ENCODE measurements at places on chromosomes 2 and 18.

- no peak for DNase-seq
Measured at GRCh38 chr2:159856760-159857159, 58.8 kb upstream of the CD302 start.

DNA sequence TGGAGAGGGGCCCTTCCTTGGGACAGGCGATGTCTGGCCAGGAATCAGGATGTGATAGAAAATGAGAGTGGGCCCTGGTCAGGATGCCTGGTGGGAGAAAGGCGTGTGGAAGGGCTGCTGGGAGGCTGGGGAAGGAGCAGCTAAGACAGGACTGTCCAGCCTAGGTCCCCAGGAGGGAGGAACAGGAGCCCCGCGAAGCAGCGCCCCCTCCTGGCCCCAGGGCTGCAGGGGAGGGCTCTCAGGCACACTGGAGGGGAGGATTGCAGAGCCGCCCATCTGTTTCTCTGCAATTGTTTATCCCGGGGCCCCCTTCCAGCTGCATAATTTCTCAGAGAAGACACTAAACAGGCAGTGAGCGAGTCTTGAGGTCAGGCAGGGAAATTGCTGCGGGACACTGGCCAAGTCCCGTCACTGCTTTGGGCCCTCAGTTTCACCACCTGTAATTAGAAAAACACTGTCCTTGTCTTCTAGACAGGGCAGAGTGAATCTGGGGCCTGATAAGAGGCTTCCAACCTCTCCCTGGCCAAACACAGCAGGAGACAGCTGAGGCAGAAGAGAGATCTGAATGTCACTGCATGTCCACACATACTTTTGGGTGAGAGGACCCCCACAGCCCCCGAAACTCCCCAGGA is 3.9 kb upstream of the NPPC start:
- DNase-seq, result no peak

GRCh38 chr2:75503048-75503607 is 57.6 kb downstream of the EVA1A start:
- DNase-seq, result peak; percentile 85

DNA sequence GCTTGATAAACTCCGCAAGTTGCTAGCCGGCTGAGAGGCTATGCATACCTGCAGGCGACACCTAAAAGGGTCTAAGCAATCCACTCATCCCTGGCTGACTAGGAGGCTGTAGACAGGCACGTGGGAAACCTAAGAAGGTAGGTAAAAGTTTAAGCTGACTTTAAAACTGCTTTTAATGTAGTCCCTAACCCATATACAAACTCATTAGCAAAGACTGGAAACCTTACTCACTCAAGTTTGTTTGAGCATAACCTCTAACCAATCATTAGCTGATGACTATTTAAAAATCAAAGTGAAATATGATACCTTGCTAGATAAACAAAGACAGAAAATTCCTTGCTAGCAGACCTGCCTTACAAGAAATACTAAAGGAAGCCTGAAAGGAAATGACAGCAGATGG is 106.4 kb downstream of the EXOC6B start:
- peak; percentile 27 for DNase-seq

GRCh38 chr2:46695283-46695682 is 215.9 kb downstream of the TMEM247 start:
- peak; percentile 39 for DNase-seq

DNA sequence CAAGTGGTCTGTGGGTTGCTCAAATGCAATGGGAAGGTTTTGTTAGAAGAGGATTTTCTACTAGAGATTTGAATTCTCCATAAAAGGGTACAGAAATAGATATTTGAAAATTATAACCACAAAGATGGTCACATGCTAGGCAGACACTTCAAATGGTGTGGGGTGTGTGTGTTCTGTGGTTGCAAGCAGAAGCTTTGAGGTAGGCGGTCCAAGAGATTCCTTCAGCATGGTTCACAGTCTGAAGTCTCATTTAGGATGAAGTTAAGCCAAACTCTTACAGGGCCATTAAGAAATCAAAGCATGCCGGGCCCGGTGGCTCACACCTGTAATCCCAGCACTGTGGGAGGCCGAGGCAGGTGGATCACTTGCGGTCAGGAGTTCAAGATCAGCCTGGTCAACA is 38.3 kb upstream of the RMDN2 start:
- peak; percentile 64 for DNase-seq

DNA sequence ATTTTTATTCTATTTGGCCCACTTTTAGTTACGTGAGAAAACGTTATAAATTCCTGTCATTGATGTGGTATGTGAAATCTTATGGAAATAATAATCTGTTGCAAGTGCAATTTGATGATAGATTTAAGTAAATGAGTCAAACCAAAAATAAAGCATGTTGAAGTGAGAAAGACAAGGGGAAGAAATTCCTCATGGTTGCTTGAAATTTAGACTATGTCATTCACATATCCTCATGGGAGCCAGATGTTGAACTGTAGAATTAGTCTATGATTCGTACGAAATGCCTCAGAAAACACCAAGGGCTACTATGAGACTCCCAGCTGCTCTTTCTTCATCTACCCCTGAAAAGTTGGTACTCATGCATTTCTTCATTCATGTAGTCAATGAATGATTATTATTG is 55.7 kb downstream of the KLHL14 start:
- DNase-seq, result no peak

DNA sequence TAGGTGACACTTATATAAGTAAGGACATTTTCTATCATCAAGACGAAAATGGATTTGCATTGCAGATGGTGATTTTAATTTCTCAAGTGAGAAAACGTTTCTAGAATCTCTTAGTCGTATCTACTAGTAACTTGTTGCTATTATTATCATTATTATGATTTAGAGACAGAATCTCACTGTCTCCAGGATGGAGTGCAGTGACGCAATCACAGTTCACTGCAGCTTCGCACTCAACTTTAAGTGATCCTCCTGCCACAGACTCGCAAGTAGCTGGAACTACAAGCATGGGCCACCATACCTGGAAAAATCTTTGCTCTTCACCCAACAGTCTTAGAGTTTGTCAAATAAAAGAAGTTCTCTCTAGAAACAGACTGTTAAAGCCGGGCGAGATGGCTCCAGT is 37.6 kb upstream of the DDX18 start:
- DNase-seq, result no peak

- DNase-seq, result no peak
Measured at GRCh38 chr2:38436227-38436664, 59.2 kb upstream of the ATL2 start.

DNA sequence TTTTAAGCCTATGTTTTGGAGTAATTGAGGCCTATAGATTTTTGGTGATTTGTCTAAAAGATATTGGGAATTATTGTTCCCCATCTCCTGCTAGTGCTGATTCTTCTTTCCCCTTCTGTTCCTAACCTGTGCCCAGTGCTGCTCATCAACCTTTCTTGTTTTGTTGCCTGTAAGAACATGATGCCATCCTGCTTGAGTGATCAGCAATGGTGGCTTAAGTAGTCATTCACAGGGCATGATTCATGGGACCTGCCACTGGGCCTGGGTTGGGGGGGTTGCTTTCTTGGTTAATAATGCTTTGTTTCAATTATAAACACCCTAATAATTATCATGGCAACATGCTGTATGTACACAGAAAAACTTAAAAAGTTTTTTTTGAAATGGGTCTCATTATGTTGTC is 562.9 kb upstream of the SETBP1 start:
- DNase-seq, result no peak

- DNase-seq, result no peak
Measured at GRCh38 chr18:13235981-13236380, 17.4 kb downstream of the LDLRAD4 start.

DNA sequence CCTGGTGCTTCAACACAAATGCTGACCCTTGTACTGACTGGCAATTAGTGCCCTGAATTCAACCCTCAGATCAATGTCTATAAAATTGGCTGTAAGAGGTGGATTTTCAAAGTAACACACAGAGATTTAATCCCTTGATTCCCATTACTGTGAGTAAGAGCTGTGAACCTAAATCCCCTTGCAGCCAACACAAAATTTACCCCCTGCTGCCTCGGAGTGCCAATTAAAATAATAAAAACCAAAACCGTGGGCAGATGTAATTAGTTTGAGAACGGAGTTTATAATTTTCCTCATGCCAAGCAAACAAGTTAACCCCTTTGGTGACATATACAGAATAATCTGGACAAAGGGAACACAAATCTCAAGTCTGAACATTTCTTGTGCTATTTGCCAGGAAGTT is 55.8 kb upstream of the REV1 start:
- no peak for DNase-seq

DNA sequence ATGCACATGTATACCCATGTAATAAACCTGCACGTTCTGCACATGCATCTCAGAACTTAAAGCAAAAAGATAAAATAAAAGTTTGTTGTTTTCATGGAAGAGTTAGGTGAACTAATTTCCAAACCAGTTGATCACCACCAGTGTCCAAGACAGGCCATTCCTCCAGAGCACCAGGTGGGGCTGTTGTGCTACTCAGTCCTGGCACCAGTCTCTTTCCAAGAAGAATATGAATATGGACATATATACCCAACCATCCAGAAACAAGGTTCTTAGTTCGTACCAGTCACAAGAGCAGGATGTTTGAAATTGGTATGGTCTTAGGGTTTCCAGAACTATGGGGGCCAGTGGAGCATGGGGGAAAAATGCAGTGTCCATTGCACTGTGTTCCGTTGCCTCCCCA is 17.2 kb upstream of the TNP1 start:
- peak; percentile 13 for DNase-seq

DNA sequence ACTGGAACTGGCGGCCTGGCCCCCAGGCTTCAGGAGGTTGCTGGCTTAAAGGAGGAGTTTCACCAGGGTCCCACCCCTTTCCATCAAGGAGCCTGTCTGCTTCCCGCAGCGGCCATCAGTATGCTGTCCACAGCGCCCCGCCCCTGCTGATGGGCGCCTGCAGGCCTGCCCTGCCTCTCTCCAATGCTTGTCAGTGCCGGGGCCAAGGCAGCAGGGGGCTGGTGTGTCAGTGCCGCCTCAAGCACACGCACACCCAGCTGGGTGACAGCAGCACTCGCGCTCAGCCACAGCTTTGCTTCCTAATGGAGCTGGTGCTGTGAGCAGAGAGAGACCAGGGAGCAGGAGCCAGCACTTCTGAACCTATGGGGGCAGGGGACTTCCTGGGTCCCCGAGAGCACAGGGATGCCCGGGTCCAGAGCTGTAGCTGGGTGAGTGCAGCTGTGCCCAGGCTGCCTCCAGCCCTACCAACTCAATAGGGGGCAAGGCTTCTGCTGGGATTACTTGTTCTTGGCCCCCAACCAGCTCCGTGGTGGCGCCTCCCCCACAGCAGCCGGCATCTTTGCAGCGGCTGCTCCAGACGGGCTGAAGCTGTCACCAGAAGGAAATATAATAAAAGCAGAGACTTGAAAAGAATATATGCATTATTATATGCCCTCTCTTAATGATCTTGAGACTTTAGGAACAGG is 377.2 kb upstream of the LRATD1 start:
- no peak for DNase-seq

DNA sequence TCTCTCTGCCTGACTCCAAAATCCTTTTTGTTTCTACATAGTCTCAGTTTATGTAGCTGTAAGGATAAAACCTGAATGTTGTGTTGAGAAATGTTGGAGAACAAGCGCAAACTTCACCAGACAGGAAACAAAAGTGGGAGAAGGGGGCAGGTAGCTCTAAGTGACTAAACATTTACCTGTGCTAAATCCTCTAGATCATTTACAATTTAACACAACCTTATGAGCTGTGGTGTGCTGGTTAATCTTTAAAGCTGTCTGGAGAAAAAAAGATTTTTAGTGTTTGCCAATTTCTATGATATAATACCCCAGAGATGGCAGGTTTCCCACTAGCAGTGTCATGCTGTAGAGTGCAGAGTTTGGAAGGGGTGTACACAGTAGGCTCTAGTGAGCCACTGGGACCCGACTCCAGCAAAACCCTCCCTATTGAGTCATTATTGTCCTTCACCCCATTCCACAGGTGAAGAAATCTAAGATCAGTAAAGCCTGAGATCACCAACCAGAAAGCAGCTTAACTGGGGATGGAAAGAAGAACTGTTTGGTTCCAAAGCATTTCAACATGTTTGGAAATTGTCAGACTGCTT is 992.0 kb downstream of the DCDC2C start:
- DNase-seq, result no peak

DNA sequence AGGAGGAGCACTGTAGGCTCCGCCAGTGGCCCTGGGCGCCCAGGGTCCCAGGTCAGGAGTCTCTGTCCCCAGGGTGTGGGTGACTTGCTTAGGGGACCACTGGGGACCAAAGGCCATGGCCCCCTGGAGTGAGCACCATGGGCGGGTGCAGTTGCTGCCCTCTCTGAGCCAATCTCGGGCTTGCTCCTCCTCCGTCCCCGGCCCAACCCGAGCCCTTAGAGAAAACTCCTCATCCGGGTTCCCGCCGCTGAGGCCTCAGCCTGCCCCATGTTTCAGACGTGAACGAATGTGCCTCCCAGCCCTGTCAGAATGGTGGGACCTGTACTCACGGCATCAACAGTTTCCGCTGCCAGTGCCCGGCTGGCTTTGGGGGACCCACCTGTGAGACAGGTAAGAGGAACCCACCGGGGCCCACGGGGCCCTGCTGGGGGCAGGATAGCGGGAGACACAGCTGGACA is 38.6 kb downstream of the SNED1 start:
- DNase-seq, result no peak

- DNase-seq, result peak; percentile 99
Measured at GRCh38 chr18:35478520-35479435, 19.0 kb downstream of the INO80C start.

GRCh38 chr2:3463186-3463835 is 56.0 kb downstream of the ADI1 start:
- no peak for DNase-seq

DNA sequence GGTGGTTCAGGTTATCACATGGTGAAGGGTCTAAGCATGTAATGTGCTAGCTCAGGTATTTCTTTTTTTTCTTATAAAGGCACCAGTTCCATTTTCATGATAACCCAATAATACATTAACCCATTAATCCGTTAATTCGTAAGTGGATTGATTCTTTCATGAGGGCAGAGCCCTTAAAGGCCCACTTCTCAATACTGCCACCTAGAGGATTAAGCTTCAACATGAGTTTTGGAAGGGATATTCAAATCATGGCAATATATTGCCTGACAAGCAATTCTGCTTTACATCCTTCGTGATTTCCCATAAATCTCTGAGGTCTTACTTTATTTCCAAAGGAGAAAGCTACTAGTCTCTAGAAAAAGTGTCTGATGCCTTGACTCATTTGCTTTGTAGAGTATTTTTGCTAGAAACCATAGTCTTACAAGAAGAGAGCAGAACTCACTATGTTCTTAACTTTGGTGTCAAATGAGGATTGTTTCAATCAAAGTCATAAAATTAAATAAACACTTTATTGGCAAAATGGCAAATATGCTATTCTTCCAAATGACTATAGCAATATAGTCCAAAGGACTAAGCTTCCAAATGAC is 271.3 kb downstream of the KCNS3 start:
- DNase-seq, result peak; percentile 69

DNA sequence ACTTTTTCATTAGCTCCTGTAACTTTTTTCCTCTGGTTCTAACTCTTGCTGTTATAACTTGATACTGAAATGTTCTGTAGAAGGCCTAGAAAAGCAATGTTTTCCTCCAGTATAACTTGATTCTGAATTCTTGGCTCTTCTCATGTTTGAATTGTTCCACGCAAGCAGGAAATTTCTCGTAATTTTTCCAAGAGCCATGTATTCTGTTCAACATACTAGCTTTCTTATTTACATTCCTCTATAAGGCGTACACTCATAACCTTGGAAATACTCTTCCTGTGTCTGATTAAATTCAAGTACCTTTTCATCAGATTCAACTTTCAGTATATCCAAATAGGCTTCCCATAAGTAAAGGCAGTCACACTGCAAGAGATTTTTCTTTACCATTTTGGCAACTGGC is 109.1 kb downstream of the SMAD2 start:
- DNase-seq, result no peak

All from cardiac fibroblast (primary cell).